ENCODE measurements at places on chromosomes 3 and 15.

- no peak for DNase-seq
These were observed 1.7 kb downstream of the LRRC2 start for GRCh38 chr3:46564190-46565021.

DNA sequence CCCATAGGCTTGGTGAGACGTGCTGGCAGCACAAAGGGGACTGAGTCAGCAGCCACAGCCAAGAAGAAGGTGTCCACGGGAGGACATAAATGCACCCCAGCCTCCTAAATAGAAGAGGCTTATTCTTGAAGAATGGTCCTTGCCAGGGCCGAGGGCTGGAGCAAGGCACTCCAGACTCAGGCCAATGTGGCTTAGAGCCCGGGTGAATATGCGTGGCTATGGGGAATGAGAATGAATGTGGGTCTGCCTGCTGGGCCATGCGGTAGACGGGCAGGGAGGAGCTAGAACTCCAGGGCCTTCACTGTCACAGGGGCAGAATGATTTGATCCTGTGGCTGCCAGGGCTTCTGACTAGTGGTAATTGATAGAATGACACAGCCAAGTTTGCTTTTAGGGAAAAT, 34.0 kb downstream of the DHX30 start:
- no peak for DNase-seq

- no peak for DNase-seq
These were observed 387.0 kb upstream of the PROK2 start for GRCh38 chr3:72171946-72172345.

- DNase-seq: no peak
These were observed 310.6 kb downstream of the NLGN1 start for GRCh38 chr3:173708191-173708590.

- no peak for DNase-seq
These were observed 201.2 kb downstream of the BCHE start for GRCh38 chr3:165635791-165636683.

DNA sequence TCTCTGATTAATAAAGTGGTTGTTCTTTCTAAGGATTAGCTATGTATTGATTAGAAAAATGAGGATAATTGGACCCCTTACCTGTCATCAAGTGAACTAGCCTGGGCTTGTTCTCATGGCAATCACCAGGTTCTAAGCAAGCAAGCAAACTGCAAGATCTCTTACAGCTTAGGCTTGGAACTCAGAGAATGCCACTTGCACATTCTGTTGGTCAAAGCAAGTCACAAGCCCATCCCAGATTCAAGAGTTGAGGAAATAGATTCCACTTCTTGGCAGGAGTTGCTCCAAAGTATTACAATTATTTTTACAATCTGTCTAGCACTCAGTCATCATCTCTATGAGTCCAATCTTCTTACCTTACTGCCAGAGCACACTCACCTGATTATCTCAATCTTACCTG, 180.3 kb downstream of the SYNPR start:
- DNase-seq: no peak

GRCh38 chr3:95923496-95924210, 890.7 kb upstream of the EPHA6 start:
- peak; percentile 6 for DNase-seq

DNA sequence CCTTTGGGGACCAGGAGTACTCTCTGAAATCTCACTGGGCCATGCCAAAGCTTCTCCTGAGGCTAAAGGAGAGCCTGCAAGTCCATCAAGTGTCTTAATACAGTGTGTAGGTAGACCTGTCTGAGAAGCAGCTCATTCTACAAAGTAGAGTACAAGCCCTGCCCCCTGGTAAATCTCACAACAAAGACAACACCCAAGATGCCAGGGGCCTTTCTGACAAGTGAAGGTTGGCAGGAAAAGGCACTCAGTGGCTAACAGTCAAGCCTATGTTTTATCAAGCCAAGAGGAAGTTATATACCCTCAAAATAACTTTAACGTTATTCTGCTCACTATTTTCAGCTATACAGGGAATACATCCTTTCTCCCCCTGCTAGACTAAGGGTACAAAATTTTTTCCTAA, 58.3 kb downstream of the NMNAT3 start:
- DNase-seq: no peak

- DNase-seq: no peak
These were observed 135.1 kb upstream of the HACD2 start for GRCh38 chr3:123719862-123720453.

GRCh38 chr15:77557564-77557963, 75.1 kb downstream of the LINGO1 start:
- no peak for DNase-seq

DNA sequence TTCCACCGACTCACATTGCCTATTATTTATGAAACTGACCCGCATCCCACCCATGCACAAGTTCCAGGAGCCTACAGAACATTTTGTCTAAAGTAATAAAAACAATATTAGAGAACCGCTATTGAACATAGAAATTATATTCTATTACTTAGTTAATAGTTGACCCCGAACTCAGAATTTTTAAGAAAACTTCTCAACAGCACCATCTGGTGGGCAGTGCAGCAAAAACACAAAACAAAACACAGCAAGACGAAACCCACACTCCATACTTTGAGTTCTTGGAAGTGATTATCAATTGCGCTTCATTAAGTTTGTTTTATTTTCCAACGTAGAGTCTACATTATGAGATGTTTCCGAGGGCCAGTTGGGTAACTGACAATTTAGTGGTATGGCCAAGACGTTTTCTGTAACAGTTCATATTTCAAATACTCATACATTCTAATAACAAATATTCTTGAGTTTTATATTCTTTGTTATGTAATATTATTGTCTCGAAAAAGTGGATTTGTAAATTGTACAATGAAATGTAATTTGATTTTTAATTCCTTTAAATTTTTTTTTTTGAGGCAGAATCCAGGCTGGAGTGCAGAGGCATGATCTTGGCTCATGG, 24.0 kb upstream of the C3orf70 start:
- peak; percentile 39 for DNase-seq

GRCh38 chr3:9750556-9751411, 1.0 kb downstream of the OGG1 start:
- DNase-seq: no peak

GRCh38 chr3:140898340-140899180, 43.1 kb upstream of the SLC25A36 start:
- DNase-seq: no peak

- DNase-seq: no peak
These were observed 346.6 kb upstream of the DCBLD2 start for GRCh38 chr3:99248130-99248529.

DNA sequence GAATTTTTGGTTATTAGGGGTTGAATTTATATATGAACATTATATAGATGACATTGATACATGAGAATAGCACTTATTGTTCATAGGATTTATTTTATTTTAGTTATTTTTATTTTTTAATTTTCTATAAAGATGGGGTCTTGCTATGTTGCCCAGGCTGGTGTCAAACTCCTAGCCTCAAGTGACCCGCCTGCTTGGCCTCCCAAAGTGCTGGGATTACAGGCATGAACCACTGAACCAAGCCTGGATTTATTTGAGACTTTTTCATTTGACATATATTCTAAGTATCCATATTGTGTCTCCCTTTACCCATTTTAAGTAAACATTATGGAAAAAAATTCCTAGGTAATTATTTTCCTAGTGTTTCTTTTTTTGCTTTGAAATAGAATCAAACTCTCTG, 12.5 kb downstream of the PAQR9 start:
- DNase-seq: no peak

DNA sequence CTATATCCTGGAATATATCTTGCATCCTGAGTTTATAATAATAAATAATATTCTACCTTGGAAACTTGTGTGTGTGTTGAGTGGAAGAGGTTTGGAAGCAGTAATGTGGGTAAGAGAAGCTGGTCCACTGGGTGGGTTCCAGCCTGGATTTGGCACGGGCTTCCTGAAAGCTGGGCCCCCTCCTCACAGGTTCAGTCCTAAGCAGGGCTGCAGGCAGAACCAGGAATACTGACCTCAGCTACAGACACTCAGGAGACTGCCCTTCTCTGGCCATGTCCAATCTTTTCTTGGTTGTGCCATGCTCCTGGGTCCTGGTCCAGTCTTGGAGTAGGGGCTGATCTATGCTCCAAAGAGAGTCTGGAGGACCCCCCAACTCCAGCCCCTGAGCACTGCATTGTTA, 4.5 kb downstream of the MYD88 start:
- DNase-seq: no peak

GRCh38 chr15:101103598-101103997, 148.2 kb downstream of the CHSY1 start:
- no peak for DNase-seq

- no peak for DNase-seq
These were observed 310.2 kb downstream of the SATB1 start for GRCh38 chr3:18114894-18115293.

DNA sequence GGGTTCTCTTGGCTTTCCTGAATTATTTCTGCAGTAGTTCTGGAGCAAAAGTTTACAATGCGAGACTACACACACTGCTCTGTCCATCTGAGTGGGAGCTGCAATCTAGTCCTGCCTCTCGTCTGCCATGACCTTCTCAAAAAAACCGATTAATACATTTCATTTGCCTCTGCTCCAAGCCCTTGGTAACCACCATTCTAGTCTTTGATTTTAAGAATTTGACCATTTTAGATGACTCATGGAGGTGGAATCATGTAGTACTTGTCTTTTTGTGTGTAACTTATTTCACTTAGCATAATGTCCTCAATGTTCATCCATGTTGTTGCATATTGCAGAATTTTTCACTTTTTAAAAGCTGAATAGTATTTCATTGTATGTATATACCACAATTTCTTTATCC, 356.9 kb downstream of the SV2B start:
- no peak for DNase-seq

DNA sequence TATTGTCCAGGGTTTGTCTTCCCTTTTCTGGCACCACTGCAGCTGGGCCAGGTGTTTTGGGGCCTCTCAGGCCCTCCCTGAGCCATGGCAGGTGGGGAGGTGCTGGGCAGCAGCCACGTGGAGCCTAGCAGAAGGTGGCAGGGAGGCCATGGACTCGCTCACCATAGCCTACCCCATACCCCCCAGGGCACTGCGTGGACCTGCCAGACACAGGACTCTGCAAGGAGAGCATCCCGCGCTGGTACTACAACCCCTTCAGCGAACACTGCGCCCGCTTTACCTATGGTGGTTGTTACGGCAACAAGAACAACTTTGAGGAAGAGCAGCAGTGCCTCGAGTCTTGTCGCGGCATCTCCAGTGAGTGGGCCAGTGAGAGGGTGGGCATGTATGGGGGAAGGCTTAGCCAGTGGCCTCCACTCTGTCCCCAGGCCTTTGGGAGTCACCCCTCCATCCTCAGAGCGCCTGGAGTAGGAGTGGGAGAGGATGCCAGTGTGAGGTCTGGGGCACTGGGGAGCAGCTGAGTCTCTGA, 11.9 kb downstream of the SPINT1 start:
- DNase-seq: no peak

DNA sequence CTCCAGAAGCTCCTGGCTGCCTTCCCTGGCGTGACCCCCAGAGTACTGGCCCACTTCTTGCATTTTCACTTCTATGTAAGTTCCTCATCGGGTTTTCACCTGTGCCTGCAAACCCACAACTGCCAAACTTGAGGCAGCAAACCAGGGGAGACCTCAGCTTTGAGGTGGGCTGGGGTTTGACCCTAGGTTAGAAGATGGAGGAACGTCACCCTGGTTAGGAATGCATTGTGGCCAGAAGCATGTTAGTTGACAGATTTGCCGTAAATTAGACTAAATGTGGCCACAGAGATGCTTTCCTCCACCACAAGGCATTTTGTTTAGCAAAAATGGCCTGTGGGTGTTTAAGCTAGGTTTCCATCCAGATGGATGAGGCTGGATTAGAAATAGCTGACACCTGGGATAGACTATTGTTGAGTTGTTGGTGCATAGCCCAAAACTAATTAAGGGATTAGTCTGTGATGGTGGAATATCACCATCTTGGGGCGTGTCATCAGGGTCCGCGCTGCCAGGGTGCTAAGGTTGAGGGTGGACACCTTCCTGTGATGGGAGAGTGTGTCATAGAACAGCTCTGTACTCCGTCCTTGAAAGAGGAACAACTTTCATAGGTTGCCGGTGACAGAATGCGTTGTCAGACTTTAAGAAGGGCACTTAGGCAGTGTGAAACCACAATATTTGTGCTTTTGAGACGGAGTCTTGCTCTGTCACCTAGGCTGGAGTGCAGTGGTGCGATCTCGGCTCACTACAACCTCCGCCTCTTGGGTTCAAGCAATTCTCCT, 3.6 kb downstream of the NISCH start:
- no peak for DNase-seq

DNA sequence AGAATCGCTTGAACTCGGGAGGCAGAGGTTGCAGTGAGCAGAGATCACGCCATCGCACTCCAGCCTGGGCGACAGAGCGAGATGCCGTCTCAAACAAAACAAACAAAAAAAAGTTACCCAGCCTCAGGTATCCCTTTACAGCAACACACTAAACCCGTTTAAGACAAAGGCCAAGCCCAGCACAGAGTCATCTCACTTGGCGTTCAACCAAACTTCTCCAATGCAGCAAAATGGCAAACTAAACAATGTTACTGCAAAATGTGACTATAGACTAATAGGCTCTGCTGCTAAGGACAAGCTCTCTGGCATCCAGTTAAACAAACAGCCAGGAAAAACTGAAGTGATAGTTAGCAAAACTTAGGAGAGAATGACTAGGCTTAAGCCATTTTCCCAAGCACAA, 6.4 kb upstream of the FAM219B start:
- no peak for DNase-seq

- DNase-seq: no peak
These were observed 323.9 kb downstream of the SV2B start for GRCh38 chr15:91424001-91424400.

DNA sequence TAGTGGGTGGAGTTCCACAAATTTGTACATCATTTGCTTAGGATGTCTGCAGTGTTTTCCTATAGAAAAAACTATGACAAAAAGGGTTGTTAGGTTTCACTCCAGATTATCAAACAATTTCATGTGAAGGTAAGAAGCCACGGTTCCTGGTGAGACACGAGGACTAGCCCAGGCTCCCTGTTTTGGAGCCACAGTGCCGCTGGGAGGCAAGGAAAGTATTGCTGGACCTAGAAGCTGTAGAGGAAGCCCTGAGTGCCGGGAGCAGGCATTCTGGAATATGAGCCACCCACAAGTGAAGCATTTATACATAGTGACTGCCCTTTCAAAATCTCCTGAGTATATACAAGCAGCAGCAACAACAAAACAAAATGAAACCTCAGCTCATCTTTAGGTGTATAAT, 142.0 kb downstream of the GABRB3 start:
- DNase-seq: no peak

DNA sequence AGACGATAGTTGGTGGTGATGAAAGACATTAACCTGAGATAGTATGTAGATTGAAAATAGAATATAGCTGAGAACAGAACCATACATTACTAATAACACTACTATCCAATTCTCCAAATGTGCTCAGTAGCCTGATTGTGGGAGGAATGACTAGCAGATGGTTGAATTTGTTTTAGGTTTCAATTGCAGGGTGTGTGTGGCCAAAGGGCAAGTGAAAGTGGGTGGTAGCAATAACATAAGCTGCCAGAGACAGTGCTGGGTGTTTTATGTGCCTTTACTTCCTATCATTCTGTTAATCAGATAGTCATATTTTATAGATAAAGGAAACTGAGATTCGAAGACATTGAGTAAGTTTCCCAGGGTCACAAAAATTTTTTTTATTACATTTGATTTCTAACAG, 249.5 kb upstream of the ARL6 start:
- DNase-seq: no peak
